Adipocyte (in vitro differentiated cells): ENCODE measurements at places on chromosomes 1 and 21.

- DNase-seq = no peak
Observed at GRCh38 chr1:29506678-29507225, 270.4 kb downstream of the PTPRU start.

- peak; percentile 18 for DNase-seq
Observed at GRCh38 chr1:36006941-36007500, 76.1 kb downstream of the AGO3 start.

DNA sequence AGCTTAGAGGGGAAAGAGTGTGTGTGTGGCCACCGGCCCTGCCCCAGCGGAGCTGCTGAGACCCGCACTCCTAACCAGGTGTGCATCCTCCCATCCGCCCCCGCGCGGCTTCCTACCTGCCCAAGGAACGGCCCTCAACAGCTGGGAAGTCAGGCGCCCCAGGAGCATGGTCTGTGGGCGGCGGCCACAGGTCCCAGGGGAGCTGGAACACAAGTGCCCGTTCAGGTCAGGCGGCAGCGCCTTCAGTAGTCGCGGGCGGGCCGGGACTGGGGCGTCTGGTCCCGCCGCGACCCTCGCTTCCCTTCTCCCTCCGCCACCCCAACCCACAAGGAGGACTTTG lies 448 bp downstream of the AURKAIP1 start:
- peak; percentile 53 for DNase-seq

- DNase-seq = no peak
Observed at GRCh38 chr1:10629091-10629815, 154.5 kb downstream of the PEX14 start.

GRCh38 chr1:185014941-185015340 lies 30.4 kb upstream of the RNF2 start:
- DNase-seq = no peak

- DNase-seq = no peak
Observed at GRCh38 chr1:224624432-224624831, 8.3 kb downstream of the CNIH3 start.

DNA sequence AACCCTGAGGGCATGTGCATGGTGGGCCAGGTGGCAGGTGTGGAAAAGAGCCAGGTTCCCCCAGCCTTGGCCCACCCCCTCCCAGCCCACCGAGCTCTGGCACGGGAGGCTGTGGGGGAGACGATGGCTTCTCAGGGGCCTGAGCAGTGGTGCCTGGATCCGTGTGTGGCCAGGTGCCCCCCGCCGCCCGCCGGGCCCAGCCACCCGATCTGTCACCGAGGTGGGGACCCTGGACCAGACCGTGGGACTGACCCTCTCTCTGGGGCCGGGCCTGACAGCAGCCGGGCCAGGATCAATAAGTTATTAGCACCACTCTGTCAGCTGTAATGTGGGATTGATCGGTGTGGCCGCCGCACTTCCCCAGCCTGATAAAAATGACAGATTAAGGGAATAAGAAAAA lies 13.8 kb downstream of the SAMD11 start:
- no peak for DNase-seq

GRCh38 chr1:34460193-34460592 lies 283.5 kb downstream of the C1orf94 start:
- no peak for DNase-seq

DNA sequence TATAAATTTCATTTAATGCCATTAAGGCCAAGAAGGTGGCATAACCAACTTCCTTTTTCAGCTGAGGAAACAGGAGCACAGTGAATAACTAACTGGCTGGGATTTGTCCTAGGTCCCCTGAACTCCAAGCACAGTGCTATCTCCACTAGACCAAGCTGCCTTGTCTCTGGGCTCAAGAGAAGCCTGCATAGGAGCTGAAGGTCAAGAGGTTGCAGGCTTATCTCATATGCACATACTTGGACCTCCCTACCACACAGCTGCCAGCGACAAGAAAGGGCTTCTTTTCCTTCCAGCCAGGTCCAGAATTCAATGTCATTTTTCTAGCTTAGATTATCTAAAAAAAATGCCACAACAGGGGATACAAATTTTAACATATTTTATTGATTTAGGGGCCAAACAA lies 27.1 kb downstream of the AK2 start:
- no peak for DNase-seq

- peak; percentile 87 for DNase-seq
Observed at GRCh38 chr1:203278082-203278884, 27.0 kb upstream of the BTG2 start.

DNA sequence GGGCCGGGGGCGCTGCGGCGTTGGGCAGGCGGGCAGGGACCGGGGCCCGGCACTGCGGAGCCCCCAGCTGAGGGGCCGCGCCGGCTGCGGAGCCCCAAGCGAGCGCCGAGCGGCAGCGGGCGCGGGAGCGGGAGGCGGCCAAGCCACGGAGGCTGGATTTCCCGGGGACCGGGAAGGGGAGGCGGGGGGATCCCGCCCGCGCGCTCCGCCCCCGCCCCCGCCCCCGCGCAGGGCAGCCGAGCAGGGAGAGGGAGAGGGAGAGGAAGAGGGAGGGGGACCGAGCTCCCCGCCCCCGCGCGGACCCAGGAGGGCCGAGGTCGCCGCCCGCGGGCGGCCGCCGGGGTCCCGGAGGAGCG lies at the start of gene DLGAP3:
TSS of gene DLGAP3 (minus strand) at position 154 of the 356 bp plus-strand sequence. CDS start 24,267 bp downstream, outside the sequence.
- peak; percentile 36 for DNase-seq

- DNase-seq = no peak
Observed at GRCh38 chr1:82946096-82946605, 1052.8 kb downstream of the TTLL7 start.

DNA sequence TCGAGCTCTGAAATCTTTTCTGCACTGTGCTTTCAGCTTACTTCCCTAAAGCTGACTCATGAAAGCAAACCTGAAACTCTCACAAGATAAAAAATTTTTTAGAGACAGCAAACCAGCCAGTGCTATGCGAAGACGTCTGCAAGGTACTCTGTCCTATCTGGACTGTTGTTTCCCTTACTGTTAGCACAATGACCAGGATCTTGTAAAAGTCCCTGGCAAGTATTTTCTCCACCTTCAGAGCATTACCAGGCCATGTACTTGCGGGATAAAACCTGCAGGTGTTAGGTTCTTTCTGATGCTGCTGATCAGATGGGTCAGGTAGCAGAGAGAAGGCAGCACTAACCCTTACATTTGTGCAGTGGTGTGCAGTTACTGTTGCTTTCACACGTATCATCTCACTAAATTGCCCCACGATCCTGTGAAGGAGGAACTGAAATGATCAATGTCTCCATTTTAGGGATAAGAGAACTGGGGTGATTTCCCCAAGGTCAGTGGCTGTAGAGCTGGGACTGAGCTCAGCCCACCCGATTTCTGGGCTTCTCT lies 56.6 kb downstream of the PLXNA2 start:
- no peak for DNase-seq

- DNase-seq = no peak
Observed at GRCh38 chr1:154913273-154913672, 23.2 kb downstream of the PMVK start.

GRCh38 chr1:116850436-116850835 lies 59.3 kb upstream of the PTGFRN start:
- no peak for DNase-seq

DNA sequence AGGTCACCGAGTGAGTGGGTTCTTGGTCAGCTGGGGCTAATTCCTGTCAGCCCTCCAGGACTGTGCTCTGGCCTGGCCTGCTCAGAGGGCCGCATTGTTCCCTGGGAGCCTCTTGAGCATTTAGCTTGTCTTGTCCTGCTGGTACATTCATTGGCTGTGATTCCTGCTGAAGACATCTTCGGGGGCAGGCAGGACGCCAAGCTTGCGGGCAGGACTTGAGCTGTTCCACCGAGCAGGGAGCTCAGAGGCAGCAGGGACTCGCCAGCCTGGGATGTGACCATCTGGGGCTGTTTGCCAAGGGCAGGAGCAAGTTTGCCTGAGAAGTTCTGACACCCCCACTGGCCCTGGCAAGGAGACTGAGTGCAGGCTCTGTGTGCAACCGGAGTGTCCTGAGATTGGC lies 7.0 kb upstream of the SLC26A9 start:
- DNase-seq = no peak

GRCh38 chr1:224113545-224113917 lies 380 bp upstream of the FBXO28 start:
- DNase-seq = no peak

DNA sequence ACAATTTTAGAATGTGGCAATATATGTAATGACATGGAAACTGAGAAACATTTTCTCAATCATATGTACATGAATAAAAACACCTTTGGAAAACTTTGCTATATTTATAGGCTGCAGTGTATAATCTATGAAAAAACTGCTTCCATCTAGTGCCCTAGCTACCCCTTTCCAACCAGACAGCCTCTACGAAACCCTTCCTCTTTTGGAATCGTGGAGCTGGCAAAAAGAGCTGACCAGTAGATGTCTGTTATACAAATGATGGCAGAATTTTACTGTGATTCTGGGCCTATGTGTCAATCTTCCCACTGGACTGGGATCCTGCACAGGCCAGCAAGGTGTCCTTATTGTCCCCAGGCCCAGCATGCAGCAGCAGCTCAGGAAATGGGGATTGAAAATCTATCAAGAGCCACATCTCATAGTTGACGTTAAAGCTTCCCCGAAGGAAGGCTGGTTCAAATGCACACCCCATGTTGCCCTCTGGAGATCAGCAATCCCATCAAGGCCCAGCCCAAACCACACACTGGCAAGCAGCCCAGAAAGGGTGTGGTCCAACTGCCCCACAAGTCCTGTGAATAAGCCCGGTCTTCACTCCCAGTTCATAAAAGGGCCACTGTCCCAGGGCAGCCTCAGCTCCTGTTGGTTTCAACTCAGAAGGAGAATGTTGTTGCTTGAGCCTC lies 8.8 kb upstream of the FAM20B start:
- DNase-seq = peak; percentile 94

- no peak for DNase-seq
Observed at GRCh38 chr1:93506126-93506525, 58.2 kb downstream of the FNBP1L start.

GRCh38 chr21:45979141-45979631 lies 2.4 kb upstream of the COL6A1 start:
- peak; percentile 44 for DNase-seq

- no peak for DNase-seq
Observed at GRCh38 chr1:51643362-51643761, 26.5 kb downstream of the OSBPL9 start.

DNA sequence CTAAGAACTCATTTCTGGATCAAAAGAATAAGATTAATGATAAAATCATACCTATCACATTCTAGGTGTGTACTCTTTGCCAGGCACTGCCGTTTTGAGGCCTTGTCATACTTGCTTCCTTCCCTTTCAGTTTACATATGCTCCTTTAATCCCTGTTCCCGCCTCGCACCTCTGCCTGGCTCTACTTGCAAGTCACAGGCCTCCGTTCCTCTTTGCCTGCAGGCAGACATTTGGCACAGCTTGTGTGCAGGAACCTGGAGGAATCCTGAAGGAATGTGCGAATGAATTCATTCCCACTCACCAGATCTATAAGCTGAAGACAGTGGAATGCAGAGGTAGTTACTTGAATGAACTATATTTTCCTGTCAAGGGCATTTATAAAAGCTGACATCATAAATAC lies 13.8 kb downstream of the WLS start:
- no peak for DNase-seq

DNA sequence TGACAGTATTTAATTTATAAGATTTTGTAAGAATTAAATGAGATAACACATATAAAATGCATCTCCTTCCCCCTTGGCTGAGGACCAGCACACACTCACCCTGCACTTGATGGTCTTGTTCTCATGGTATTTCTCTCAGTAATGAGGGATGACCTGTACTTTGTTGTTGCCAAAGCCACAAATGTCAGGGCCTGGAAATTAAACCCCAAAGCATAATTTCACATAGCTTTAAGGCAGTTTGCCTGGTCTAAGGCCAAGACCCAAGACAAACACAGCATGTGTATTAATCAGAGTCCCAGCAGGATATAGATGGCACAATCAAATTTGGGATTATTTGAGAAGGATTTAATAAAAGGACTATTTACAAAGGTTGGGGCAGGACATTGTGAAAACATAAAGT lies 48.6 kb upstream of the EPS15 start:
- DNase-seq = peak; percentile 87

DNA sequence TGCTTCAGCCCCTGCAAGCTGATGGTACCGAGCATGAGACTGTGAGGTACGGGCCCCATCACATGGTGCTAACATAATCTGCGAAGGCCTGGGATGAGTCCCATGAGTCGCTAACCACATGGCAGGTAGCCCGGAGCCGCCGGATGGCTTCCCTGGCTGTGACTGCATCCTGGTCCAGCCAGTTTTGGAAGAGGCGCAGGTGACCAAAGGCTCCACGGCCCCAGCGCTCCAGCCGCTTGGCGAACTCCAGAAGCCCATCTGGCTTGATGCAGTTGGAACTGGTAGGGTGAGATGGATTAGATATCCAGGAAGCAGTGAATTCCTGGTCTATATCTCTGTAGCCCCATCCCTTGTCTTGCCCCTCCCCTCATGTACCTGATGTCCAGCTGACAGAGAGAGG lies 24.6 kb downstream of the LRRC41 start:
- DNase-seq = no peak

DNA sequence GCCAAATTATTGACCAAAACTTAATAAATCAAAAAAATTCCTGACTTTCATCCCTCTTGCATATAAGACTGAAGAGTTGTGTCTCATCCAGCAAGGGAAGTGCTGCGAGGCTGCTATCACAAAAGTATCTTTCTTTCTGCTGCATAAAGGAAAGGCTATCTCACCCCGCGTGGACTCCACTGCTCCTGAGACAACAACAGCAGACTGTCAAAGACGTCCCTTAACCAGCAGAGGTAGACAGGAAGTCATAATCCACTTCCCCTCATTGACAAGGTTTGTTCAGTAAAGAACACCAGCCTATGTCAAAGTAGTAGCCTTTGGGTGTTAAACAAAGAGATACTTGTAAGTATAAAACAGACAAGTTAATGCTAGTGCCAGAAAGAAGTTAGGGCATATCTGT lies 29.4 kb downstream of the VPS26C start:
- no peak for DNase-seq

- DNase-seq = peak; percentile 70
Observed at GRCh38 chr1:71638081-71638766, 557.4 kb upstream of the ZRANB2 start.

- peak; percentile 63 for DNase-seq
Observed at GRCh38 chr1:94321662-94322061, 84.3 kb upstream of the ARHGAP29 start.

- peak; percentile 74 for DNase-seq
Observed at GRCh38 chr1:93448983-93449804, 1.3 kb downstream of the FNBP1L start.

GRCh38 chr1:178344513-178345091 lies 152.2 kb downstream of the CLEC20A start:
- peak; percentile 93 for DNase-seq

DNA sequence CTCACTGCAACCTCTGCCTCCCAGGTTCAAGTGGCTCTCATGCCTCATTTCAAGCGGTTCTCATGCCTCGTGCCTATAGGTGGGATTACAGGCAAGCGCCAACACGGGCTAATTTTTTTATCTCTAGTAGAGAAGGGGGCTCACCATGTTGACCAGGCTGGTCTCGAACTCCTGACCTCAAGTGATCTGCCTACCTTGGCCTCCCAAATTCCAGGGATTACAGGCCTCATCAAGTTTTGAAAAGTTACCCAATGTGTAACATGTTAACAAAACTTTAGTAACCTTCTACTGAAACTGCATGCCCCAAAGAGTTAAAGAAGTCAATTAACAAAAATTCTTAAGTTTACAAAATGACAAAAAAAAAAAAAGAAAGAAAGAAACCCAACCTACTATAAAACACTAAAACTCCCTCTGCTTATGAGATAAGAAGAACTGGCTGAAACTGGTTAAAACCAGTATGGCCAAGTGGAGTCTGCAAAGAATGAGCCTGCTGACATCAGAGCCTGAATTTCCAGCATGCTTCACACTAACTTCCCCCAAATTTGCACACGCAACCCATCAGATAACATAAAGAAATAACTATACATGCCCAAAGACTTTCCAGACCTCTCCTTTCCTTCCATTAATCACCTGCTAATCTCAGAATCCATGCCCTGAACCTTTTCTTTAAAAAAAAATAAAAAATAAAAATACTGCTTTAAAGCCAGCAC lies 25.5 kb upstream of the PSMG1 start:
- no peak for DNase-seq
